ENCODE measurements at places on chromosomes 1 and 21.

DNA sequence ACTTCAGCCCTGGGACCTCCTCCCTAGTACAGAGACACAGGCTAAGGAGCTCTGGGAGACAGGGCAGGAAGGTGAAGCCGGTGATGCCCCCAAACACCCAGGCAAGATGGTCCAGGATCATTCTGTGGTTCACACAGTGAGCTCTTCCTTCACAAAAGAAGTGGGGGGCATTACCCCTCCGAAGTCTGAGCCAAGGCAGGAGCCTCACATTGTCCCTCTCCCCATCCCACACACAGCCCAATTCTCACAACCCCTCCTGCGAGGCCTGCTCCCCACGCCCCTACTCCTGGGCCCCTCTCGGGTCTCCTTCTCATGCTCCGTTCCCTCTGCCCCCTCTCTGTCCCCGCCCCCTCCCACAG lies 10.7 kb downstream of the MEF2D start:
- DNase-seq: no peak

DNA sequence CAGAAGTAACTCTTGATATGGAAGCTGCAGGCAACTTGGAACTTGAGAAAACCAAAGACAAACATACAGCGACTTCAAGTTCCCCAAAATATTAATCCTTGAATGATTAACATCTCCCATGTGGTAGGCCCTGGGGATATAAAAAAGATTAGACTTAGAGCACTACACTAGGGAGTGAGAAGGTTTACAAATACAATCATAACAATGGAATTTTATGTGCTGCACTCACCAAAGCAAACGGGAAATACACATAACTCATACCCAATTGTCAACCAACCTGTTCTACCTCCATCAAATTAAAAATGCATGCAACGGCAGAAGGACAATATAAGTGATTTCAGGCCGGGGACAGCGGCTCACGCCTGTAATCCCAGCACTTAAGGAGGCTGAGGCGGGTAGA lies 3.7 kb downstream of the SMYD3 start:
- DNase-seq: no peak

- no peak for DNase-seq
Observed at GRCh38 chr1:172470149-172470548, 26.3 kb upstream of the PIGC start.

GRCh38 chr1:223775054-223775453 lies 62.7 kb downstream of the CAPN2 start:
- DNase-seq: no peak

GRCh38 chr1:160425847-160426246 lies 25.5 kb downstream of the VANGL2 start:
- no peak for DNase-seq

DNA sequence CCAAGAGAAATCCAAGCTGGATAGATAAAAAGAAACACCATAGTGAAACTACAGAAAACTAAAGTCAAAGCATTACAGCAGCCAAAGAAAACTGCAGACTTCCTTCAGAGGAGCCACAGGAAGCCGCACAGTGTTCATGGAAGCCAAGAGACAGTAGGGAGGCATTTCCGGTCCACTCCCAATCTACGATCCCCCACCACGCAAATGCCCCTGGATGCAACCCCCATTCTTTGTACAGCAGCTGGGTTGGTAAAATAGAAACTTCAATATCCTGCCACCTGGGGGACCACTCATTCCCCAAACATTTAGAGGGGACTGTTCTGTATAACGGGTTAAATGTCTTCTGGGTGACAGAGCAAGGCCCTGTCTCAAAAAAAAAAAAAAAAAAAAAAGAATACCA lies 43.9 kb upstream of the TSPEAR start:
- no peak for DNase-seq

DNA sequence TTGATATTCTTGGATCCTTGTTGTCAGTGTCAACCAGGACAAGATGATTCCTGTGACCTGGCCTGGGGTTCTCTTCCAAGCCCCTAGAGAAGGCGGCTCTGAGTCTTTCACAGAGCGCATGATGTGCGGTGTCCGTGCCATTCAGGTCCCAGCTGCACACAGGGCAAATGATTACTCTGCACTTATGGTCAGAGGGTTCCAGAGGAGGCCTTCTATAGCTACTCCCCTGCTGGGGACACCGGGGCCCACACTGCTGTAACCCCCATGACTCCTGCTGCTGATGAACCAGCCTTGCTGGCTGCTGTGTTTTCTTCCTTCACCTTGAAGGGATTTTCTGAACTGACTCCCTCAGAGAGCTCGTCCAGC lies 1.5 kb downstream of the PTGFRN start:
- DNase-seq: no peak

DNA sequence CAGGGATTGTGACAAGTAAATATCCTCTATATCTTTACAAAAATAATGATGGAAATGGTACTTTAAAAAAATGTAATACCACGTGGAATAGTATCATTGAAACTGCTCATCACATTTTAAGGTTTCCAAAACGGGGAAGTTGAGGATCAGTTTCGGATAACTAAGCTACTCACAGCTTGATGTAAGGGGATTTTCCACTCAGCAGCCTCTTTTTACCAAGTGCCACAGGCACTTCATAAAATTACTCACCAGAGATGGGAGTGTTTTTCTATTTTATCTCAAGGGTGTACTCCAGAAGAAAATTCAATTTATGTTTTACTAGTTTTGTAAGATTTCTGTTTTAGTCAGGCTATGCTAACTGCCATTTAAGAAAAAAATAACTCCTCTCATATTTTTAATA lies 91.7 kb downstream of the TPR start:
- DNase-seq: no peak

GRCh38 chr21:43936247-43936967 lies 71.4 kb downstream of the AGPAT3 start:
- DNase-seq: no peak

- DNase-seq: no peak
Observed at GRCh38 chr1:24437631-24438396, 22.2 kb downstream of the NIPAL3 start.

DNA sequence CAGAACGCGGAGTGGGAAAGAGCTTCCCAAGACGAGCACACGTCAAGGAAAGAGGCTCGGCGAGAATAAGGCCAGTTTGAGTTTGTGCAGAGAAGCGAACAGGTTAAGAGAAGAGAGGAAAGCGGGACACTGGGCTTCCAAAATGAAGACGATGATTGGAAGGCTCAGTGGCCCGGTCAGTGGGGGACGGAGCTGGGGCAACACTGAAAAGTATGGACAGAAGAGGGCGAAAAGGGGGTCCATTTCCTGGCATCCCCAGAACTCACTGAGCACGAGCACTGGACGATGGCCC lies 258 bp downstream of the CCT3 start:
- DNase-seq: no peak

DNA sequence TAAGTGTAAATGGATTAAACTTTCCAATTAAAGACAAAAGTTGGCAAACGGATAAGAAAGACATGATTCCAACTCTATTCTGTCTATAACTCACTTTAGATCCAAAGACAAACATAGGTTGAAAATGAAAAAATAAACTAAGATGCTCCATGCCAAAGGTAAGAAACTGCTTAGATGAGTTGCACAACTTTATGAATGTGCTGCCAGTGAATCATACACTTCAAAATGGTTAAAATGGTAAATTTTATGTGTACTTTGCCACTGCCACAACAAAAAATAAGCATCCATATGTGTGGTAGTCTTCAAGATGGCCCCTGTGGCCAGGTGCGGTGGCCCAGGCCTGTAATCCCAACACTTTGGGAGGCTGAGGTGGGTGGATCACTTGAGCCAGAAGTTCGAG lies 45.0 kb downstream of the NSL1 start:
- no peak for DNase-seq

DNA sequence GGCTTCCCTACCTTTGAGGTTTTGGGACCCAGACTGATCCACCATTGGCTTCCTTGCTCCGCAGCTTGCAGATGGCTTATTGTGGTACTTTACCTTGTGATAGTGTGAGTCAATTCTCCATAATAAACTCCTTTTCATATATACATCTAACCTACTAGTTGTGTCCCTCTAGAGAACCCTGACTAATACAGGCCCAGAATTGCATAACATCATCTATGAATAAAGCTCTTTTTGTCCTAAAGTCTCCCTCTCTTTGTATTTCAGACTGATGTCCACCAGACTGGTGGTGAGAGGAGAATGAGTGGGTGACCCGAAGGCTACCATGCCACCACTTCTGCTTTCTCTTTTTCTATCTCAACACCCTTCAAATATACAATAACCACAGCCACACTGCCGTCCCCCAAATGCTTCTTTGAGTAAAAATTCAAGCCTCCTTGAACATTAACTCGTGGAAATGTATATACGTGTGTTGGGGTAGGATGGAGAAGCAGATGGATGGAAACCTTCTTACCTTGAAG lies 265.7 kb downstream of the PTBP2 start:
- DNase-seq: no peak

DNA sequence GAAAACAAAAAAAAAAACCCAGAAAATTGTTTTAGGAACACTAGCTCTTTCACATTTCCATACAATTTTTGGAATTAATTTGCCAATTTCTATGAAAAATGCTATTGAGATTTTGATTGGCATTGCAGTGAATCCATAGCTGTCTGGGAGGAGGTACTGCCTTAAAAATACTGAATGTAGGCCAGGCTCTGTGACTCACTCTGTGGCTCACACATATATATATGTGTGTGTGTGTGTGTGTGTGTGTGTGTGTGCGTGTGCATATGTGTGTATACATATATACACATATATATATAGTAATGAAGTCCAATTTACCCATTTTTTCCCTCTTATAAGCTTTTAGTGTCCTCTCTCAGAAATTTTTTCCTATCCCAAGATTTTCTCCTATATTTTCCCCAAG lies 214.2 kb upstream of the DMRTA2 start:
- DNase-seq: no peak

Data from posterior vena cava (tissue), 2 donors.